ENCODE measurements at places on chromosomes 2 and 18.

GRCh38 chr2:236874866-236875481 lies 210.7 kb upstream of the COPS8 start:
- no peak for DNase-seq

GRCh38 chr2:84278386-84278785 lies 180.7 kb downstream of the SUCLG1 start:
- no peak for DNase-seq

- peak; percentile 5 for DNase-seq
Measured at GRCh38 chr2:237529452-237530402, 36.6 kb upstream of the PRLH start.

DNA sequence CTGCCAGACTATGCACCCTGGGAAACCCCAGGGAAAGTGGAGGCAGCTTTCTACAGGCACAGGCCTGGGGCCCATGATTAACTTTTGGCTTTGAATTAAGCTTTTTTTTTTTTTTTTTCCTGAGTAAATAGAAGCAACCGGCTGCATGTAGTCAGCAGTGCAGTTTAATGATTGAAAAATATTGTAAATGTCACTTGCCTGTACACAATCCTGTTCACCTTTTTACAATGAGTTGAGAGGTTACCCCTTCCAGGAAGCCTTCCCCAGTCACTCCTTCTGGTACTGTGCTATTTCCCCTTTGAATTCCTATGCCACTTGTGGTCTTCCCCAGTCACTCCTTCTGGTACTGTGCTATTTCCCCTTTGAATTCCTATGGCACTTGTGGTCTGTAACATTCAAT lies 475.6 kb downstream of the TDRD15 start:
- no peak for DNase-seq

DNA sequence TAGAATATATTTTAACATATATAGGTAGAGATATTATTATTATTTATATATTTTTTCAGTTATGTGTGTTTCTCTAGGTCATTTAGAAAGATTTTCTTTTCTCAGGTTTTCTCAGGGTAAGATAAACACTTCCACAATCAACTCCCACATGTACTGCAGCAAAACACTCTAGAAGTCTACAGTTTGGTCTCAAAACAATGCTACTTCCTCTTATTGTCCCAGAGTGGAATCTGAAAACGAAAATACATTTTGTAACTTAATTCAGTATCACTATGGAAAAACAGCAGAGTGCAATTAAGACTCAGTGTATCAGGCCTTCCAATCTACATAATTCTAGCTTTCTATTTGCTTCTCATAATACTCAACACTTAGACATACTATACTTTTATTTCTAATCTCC lies 190.1 kb upstream of the SLC35G4 start:
- DNase-seq: no peak

DNA sequence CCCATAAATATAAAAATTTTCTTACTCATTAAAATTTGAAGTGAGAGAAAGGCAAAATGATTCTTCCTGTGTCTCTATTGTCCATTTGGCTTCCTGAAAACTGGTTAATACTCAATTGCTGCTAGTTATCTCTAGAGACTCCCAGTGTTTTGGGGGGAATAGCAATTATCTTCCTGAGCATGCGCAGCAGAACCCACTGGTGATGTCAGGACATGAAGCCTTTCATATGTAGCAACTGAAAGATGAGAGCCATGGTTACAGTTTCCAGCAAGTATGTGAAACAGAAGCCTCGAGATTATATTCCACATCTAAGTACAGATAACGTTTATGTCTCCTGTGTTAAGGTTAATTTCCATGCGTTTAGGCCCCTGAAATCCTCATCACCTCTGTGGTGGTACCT lies 254.3 kb upstream of the FIGN start:
- DNase-seq: no peak

DNA sequence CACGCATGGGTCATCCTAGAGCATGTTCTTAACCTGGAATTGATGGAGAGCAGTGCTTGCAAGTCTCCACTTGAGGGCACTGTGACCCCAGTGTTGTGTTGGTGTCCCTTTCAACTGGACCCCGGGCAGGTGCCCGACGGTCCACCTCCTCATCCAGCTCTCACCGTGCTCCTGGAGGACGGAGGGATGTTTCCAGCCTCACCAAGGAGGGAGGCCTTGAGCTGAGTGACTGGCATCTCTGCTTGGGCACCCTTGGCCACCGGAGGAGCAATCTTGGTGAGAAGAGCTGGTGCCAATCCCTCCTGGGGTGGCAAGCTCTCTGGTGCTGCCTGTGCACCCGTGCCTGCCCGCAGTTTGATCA lies 45.4 kb upstream of the ASB18 start:
- DNase-seq: peak; percentile 48

GRCh38 chr2:7719876-7720275 lies 802.7 kb downstream of the RNF144A start:
- DNase-seq: no peak

DNA sequence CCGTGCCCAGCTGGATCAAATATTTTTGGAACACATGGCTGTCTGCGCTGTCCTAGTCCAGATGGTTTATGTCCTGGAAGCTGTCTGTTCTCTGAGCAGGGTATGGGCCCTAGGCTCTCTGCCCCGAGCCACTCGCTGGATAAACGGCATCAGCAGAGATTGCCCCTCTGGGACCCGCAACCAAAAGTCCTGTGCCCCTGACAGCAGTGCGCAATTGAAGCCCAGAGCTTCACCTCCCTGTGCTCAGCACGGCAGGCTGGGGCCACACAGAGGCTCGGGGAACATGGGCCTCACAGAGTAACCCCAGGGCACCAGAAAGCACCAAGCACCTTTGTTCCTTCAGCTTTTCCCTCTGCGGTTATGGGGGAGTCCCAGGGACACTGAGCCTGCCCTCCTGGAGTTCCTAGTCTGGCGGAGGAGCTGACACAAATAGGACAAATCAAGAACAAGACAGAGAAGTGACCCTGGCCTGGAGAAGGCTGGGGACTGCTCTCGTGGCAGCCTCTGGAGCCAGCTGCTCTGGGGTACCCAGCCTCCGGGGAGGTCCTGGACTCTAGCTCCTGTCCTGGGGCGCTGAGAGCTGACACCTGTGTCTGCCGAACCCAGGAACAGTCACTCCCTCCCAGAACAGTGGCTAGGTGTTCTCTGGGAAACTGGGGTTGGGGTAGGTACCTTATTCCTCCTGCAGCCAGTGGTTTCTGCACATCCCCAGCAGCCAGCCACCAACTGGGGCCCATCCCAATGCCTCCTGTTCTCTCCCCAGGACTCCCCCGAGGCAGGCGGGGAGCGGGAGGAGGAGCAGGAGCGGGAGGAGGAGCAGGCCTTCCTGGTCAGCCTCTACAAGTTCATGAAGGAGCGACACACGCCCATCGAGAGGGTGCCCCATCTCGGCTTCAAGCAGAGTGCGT lies 12.3 kb downstream of the ARID5A start:
- DNase-seq: no peak

- DNase-seq: no peak
Measured at GRCh38 chr2:228115-228514, 35.7 kb downstream of the SH3YL1 start.

DNA sequence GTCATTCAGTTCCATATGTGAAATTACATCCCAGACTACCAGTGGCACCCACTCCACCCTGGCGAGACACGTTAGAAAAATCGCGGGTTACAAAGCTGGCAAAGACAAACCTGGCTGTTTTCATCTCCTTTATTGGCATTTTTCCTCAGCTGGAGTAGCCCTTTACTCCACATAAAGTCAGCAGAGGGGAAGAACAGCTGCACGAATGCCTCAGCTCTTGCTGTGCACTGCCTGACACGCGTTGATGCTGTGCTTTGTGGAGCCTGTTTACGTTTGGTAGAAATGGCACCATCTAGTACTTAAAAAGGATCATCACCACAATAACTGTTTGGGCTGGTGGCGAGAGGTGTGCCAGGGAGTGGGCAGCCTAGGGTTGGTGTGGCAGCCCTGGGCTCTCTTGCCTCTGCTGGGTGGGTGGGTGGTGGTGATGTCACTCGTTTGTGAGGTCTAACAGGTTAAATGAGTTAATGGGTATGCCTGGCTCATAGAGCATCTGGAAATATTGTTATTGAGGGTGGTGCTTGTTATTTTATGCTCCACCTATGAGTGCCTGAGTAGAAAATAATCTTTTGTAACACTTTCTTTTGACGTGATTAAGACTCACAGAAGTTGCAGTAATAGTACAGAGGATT lies 16.4 kb downstream of the FARP2 start:
- peak; percentile 58 for DNase-seq

GRCh38 chr2:218074031-218074430 lies 5.0 kb downstream of the RUFY4 start:
- no peak for DNase-seq

DNA sequence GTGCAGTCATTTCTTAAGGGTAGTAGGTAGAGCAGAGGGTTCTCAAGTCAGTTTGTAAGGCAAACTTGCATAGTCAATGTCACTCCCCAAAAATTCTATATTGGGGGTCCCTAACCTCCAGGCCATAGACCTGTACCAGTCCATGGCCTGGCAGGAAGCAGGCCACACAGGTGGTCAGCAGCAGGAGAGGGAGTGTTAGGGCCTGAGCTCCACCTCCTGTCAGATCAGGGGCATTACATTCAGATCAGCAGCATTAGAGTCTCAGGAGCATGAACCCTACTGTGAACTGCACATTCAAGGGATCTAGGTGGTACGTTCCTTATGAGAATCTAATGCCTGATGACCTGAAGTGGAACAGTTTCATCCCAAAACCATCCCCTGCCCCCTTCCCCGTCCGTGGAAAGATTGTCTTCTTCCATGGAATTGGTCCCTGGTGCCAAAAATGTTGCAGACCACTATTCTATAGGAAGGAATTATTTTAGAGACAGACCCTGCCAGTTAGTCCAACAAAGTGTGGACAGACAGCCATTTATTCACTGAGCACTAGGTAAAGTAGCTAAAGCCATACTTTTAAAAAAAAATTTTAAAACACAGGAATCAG lies 6.7 kb downstream of the COA5 start:
- DNase-seq: peak; percentile 60

DNA sequence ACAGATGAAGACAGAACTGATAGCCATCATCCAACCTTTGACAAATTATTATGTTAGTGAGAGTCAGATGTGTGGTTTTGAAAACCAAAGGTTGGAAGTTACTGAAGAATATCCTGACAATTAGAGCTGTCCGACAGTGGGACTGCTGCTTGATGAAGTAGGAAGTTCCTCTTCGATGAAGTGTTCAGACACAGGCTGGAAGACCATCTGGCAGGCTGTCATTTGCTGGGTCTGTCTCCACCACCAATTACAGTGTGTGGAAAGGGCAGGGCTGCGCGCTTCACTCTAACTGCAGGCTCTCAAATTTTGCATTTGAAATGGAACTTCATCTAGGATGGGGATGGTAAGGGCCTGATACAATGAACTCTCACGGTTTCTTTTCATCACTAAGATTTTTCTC lies 313.8 kb downstream of the PIK3C3 start:
- DNase-seq: no peak

GRCh38 chr2:131112529-131112928 lies 7.4 kb downstream of the PLEKHB2 start:
- no peak for DNase-seq

- no peak for DNase-seq
Measured at GRCh38 chr2:88865801-88866371, 174.4 kb downstream of the RPIA start.

GRCh38 chr18:69161383-69162028 lies 239.2 kb upstream of the DOK6 start:
- DNase-seq: no peak

- DNase-seq: no peak
Measured at GRCh38 chr2:235149736-235150135, 197.9 kb downstream of the SH3BP4 start.

GRCh38 chr2:229636571-229636970 lies 77.8 kb downstream of the DNER start:
- no peak for DNase-seq

- no peak for DNase-seq
Measured at GRCh38 chr2:239574434-239575156, 173.8 kb upstream of the HDAC4 start.

- no peak for DNase-seq
Measured at GRCh38 chr18:78896111-78896905, 83.3 kb upstream of the SALL3 start.

DNA sequence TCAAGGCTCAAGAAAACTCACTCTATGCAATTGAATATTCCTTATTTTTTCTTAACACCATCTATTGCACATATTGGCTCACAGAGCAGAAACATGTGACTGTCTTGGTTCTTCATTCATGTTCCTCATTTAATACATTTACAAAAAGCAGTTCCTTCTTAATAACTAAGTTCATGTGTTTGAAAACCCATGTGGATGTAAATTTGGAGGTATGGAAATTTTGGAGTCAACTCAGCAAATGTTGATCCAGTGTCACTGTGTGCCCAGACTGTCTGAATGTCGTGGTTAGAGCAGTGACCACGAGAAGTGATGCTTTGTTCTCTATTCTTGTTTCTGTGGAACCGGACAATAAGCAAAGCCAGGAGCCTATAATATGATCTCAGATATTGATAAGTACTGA lies 299.1 kb downstream of the SETBP1 start:
- DNase-seq: no peak

DNA sequence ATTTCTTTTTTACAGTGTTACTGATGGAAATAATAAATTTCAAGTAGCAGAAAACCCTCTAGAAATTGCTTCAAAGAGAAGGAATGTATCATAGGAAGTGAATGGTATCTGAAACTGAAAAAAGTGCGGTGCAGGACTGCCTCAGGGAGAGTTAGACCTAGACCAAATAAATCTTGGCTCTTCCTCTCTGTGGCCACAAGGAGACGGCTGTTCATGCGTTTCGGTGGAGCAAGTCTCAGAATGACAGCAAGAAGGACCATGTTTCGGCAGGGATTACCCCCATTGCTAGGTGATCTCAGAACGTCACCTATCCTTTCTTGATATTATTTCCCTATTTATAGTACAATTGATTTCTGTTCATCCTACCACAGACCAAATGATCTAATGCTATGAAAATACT lies 522.3 kb downstream of the SOX11 start:
- DNase-seq: no peak

DNA sequence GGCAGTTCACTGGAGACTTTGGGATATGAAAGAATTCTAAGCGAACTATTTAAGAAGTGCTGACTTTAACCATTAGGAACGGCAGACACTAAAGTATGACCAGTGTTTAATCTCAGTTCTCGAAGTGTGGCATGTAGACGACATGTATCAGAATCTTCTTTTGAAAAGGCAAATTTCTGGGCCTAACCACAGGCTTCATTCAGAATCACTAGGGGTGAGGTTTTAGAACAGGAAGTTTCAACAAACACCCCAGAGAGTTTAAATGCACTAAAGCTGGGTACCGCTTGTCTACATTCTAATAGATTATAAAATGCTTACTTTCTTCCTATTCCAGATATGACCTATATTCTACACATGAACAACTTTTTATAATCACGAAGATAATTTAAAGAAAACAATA lies 180.3 kb downstream of the ANKRD44 start:
- no peak for DNase-seq

DNA sequence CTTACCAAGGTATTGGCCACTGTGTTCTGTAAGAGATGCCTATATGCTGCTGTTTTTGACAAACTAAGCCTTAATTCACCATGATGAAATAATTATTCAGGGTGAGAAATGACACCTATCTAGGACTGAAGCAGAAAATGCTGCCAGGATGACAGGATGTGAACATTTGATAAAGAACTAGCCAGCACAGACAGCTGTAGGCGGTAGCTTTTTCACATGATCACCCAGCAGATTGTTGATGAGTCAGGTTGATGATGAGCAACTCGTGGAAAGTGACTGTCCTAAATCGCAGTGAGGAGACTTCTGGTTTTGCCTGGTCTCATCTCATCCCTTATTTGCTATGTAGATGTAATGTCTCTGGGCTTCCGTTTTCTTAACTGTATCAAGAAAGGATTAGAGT lies 144.1 kb downstream of the PRPF40A start:
- DNase-seq: no peak
